Skin of body (tissue), 3 donors: ENCODE measurements at places on chromosomes 4 and X.

GRCh38 chr4:7005571-7005970 is 37.6 kb upstream of the TADA2B start:
- DNase-seq = no peak

DNA sequence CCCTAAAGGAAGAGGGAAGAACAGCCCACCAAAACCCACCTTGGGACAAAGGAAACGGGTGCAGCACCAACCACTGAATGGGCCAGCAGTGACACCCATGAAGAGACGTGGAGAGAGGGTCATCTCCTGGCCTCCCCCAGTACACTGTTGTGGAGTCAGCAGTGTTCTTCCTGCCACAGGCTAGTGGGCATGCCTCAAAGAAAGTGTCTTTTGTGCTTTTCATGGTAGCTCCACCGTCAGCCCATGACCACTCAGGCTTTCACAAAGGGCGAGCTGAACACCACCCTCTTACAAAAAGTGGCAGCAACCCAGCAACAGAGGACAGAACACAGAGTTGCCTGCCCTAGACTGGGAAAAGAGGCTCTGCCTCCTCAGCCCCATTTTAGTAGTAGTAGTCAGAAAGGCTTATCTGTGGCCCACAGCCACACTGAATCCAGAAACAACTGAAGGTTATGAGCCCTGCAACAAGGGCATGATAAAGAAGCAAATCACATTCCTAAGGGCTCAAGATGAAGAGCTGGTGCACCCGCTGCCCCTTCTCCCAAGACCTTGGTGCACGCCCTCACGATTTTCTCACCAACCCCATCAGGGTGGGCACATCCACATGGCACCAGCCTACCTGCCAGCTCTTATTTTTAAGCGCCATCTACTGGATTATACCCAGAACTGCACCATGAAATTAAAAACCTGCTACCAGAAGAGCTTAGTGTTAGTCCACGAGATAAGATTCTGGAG is 53.1 kb downstream of the RAB28 start:
- DNase-seq = no peak

DNA sequence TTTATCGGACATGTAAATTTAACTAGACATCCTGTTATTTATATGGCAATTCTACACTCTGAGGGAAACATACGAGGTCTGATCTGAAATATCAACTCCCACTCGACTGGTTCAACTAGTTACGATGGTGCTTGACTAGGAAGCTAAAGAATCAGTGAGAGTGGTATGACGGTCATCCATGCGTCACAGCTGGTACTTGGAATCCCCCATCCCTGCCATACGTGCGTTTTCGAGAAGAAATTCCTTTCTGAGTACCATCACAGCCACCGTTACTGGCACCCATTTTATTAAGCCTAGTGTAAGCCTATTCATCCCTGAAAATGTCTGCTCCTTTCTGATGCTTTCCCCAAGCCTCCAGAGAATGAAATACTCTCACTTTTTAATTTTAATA is 695 bp upstream of the PIGA start:
- DNase-seq = peak; percentile 41

GRCh38 chr4:94221916-94222315 is 14.3 kb downstream of the SMARCAD1 start:
- no peak for DNase-seq
